ENCODE measurements at places on chromosomes 4 and X.

DNA sequence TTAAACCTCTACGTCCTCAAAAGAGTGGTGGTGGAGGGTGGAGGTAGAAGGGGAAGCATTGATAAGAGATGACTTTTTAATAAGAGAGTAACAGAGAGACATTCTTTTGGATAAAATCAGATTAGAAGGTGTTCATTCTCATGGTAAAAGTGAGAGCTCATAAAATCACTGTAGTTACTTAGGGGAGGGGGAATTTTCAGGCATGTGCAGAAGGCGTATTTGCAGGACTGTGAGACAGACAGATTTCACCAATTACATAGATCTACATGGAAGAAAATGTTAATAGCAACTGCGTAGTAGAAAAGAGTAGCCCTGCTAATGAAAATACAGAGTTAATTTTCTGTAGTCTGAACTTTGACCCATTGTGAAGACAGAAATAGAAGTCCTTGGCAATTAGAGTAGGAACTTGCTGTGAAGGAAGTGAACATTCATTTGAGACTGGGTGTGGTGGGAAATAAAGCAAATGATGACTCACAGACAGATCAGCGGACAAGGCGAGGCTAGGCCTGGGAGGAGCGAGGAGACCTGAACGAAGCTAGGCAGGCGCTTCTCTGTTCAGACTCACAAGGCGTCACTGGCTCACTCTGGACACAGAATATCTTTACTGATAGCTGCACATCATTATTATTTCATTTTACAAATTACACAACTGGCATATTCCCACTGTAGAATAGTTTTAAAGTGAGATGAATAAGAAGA lies 57.2 kb upstream of the FAM9C start:
- DNase-seq: no peak

DNA sequence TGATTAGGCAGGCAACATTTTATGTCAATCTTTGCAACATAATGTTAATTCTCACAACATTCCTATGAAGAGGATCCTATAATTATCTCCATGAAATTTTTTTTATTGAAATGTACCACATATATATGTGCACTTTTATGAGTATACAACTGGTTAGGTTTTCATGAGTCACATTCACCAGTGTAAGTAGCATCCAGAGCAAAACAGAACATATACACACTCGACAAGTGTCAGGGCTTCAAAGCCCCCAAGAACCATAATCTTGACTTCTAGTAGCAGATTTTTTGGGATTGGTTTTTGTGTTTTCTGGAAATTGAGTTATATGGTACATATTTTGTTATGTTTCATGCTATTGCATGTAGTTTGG lies 62.4 kb downstream of the ARHGAP10 start:
- DNase-seq: no peak

DNA sequence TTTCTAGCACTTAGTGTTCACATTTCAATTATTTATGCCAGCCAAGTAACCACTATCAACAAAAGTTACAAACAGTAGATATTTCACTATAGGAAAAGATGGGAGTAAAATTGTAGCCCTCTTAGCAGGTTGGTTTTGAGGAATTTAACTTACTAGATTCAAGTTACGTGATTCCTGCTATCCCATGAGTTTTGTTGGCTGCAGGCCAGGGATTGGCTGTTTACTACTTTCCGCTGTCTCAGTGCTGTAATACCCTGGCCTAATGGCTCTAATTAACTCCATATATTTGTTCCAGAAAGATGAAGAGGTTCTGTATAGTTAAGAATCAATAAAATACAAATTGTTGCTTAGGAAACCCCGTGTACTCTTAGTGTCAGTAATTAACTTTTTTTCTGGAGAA lies 55.5 kb upstream of the MAGED1 start:
- DNase-seq: peak; percentile 12

GRCh38 chrX:31546126-31546525 lies 474.3 kb upstream of the FTHL17 start:
- no peak for DNase-seq

- peak; percentile 47 for DNase-seq
These were observed 877.5 kb upstream of the TENM3 start for GRCh38 chr4:181365671-181366070.

GRCh38 chrX:41556958-41557357 lies 109.8 kb downstream of the NYX start:
- DNase-seq: no peak

GRCh38 chr4:1767061-1767769 lies 25.9 kb upstream of the FGFR3 start:
- peak; percentile 8 for DNase-seq

DNA sequence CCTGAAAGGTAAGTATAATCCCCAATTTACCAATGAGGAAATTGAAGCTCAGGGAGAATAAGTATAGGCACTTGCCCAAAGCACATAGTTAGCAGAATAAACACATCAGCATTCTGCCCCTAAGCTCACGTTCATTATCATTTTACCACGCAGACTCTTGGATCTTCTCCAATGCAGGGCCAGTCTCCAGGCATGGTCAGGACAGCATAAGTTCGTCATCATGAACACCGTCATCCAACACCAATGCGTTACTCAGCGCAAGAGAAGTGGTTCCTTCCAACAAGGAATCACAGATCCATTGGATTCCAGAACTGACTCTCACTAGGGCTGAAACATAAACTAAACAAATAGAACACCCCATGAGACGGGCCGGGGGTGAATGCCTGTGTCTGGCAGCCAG lies 86.5 kb upstream of the GPM6B start:
- DNase-seq: peak; percentile 77

DNA sequence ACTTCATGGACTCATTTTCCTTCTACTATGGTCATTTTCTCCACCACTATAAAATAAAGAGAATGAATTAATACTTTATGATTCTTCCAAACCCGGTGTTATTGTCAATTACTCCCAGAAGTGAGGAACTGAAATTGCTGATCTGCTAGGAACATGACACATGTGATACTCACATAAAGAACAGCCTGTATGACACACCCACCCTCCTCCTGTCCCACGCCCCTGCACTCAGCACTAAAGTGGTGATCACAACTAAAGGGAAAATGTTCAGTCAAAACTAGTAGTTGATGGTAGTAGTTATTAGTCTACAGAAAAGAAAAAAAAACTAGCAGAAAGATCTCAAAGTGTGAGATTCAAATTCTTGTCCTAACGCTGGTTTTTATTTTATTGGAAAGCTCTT lies 1508.3 kb downstream of the RAPGEF2 start:
- DNase-seq: no peak
